ENCODE measurements at places on chromosomes 3 and 15. TPM values are rescaled to one million over a fixed set of nuclear protein-coding genes. Genes with fewer than 3 reads are reported as not detected.

The GABRA5 gene
- total RNA-seq, result 4.9 TPM

The MRAS gene
- total RNA-seq, result 10.9 TPM

The MESP1 gene
- not detected for total RNA-seq

The CMTM7 gene
- total RNA-seq, result 23.9 TPM

The VILL gene
- total RNA-seq, result 3.8 TPM

The FBN1 gene
- 4.9 TPM for total RNA-seq

- DNase-seq, result no peak
Observed at GRCh38 chr3:123287962-123288302, 86.2 kb downstream of the SEC22A start.

DNA sequence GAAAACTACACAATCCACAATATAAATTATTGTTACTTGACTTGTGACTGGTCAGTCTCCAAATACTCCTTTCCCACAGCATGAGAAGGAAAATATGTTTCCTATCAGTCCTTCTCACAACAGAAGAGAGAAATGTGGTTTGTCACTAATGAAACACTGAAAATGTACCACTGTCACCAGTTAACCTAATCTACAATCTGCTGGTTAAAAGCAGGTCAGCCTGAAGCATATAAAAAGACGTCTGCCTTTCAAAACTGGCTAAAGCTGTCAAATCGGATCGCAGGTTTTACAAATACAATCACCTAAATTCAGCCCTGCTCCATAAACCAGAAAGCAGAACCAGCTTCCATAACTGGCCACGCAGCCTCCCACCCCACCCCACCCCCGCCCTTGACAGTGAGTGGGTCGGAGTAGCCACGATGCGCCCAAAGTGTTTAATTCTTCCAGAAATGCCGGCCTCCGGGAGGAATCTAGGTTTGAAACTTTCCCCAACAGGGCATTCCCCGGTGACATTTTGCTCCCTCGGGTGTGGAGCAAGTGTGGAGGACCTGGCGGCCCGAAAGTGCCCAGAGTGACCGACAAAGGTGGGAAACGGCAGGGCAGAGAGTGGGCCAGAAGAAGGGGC lies 682 bp downstream of the ETFA start:
- no peak for DNase-seq

- no peak for DNase-seq
Observed at GRCh38 chr3:64152086-64152485, 73.2 kb downstream of the PRICKLE2 start.

DNA sequence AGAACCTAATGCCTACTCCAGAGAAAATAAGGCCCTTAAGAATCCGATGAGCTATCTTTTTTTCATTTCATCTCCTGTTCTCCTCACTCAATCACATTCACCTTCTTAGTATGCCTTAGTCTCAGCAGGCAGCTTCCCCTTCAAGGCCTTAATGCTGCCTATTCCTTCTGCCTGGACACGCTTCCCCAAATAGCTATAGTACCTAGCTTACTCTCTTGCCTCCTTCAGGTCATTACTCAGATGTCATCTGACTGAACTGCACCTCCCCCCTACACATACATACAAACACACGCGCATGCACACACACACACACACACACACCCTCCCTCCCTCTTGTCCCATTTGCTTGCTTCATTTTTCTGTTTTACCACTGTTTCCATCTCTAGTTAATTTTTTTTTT lies 191.5 kb upstream of the MLF1 start:
- no peak for DNase-seq

- DNase-seq, result no peak
Observed at GRCh38 chr15:52103217-52104207, 9.1 kb downstream of the BCL2L10 start.

DNA sequence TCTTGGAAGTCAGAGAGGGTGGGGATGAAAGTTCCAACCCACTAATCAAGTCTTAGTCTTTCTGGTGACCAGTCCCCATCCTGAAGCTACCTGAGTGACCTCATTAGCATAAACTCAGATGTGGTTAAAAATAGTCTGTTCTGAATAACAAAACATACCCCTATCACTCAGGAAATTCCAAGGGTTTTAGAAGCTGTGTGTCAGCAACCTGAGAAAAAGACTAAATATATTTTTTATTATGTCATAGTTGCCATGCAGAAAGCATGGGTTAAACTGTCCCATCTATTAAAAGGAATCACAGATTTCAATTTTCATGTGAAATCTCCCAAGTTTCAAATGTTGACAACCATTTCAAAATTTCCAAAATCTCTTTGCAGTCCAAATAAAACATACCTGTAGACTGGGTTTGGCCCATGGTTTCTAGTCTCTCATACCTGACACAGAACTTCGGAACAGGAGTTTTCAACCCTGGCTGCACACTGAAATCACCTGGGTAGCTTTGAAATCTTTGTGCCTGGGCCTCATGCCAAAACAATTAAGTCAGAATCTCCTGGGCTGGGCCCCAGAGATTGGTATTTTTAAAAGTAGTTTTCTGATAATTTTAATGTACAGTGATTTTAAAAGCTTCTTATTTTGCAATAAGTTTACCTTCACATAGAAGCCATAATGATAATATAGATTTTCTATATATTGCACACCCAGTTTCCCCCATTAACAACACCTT lies 476.3 kb downstream of the RBMS3 start:
- DNase-seq, result no peak

DNA sequence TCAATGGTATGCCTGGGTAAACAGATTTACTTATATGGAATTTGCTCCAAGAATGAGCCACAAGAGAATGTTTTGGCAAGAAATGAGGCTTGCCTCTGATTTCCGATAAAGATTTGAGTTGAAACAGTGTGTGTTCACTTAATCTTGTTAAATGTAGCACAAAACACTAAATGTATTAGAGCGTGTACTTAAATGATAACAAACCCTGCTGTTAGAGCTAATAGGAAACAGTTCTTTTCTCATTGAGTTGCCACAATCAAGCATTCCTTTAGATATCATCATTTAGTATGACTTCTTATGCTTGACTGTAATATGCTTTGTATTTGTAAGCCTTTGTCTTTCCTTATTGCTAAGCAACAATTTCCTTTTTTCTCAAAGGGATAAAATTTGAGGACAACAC lies 353.6 kb upstream of the ZNF717 start:
- DNase-seq, result no peak

- no peak for DNase-seq
Observed at GRCh38 chr3:65772758-65773157, 266.0 kb downstream of the MAGI1 start.

GRCh38 chr15:28191832-28192231 lies 92.7 kb upstream of the OCA2 start:
- DNase-seq, result peak; percentile 49

GRCh38 chr3:137024348-137024747 lies 66.6 kb downstream of the IL20RB start:
- DNase-seq, result no peak

DNA sequence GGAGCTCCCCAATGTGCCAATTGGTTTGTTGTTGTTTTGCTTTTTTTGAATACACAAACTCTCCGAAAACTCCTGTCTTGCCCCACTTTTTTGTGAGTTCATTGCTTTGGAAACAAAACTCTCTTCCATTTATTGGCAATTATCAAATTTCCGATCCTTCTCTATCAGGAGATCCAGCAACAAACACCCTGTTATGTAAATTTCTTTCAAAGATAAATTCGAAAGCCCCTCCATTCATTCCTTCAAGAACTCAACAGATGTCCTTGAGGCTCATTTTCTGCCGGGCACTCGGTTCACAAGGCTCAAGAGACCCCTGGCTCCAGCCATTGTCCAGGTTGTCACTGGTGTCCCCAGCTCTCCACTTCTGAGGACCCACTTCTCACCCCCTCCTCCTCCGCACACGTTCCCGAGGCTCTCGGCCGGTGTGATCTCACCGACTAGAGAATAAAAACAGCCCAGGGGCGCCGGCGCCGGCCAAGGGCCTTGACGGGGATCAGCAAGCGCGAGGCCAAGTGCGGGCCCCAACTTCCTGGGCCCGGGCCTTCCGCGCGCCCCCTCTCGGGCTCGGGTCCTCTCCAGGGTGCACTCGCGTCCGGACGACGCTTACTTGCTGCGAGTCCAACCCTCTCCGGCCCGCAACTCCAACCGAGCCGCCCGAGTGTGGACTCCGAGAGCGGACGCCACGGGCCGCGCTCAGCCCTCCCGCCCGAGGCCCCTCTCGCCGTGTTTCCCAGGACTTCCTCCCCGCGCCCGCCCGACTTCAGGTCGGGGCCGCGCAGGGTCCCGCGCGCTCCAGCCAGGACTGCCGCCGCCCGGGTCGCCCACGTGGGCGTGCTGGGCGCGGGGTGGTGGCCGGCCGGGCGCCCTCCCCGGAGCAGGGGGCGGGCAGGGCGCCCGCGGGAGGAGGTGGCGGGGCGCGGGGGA lies 533 bp upstream of the SMAD3 start:
- peak; percentile 68 for DNase-seq

GRCh38 chr3:39052583-39052982 lies 767 bp downstream of the WDR48 start:
- no peak for DNase-seq

DNA sequence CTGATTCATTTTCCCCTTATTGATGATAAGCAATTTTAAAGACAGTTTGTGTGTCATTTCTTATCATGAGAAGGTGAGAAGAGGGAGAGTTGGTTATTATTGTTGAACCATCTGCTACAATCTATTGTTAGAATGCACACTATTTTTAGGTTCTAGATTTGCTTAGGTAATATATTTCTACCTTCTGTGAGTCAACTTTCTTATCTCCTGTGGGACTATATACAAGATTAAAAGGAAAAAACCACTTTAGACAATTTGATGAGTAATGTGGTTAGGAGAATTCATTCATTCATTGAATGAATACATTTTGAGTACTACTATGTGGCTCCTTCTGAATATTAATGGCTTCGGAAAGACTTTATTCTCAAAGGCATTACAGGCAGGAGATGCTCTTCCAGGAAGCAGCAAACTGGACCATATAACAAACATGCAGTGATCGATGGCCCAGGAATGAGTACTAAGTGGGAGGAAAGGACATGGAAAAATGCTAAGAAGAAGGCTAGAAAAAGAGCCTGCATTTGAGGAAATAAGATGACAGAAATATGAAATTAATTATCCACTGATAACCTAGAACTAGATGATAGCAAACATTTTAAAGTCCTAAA lies 22.4 kb downstream of the SPTSSB start:
- DNase-seq, result no peak

DNA sequence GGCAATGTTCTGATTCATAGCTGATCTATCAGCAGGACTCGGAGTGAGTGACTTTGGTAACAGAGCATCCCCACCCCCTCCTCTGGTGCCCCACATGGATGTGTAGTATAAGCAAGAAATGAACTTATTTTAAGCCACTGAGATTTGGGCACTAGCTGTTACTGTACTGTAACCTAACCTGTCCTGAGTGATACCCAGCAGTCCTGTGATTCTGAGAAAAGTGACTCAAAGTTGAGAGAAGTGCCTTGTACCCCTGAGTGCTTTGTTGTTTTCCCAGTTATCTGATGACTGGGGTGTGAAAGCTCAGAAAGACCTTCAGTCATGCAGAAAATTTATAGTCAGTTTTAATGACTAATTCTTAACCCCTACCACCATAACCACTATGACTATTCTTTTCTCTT lies 439.9 kb upstream of the RBMS3 start:
- no peak for DNase-seq

DNA sequence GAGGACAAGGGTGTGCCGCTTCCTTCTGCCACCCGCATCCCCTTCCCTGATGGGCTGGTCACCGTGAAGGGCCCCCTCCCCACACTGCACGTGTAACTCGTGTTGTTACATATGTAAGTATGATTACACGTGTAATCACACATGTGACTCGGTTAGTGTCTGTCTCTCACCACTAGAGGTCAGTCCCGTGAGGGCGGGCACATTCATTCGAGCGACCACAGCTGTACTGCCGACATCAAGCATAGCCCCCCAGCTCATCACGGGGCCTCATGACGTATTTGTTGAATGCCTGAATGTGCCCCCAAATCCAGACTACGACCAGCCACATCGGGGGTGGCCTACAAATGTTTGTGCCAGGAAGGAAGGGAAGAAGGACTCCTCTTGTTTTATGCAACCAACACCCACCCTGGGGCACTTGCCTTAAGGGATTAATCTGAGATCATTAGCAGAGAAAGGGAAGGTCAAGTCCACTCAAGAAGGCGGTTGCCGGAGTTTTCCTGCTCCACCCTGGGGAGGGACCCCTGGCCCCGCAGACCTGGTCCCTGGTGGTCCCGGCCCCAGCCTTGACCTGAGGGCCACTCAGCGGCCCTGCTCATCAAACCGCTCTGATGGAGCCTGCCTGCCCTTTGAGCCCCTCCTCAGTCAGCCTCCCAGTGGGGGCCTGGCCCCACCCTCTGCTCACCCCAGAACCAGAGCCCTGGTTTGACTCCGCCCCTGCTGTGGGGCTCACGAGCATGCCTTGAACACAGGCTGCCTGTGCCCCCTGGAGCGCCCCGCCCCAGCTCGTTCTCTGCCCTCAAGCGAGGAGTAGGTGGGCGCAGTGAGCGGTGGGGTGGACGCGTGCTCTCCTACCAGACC lies 52.8 kb downstream of the RGMA start:
- peak; percentile 26 for DNase-seq

- no peak for DNase-seq
Observed at GRCh38 chr15:29470794-29471193, 201.2 kb upstream of the NSMCE3 start.

GRCh38 chr3:2558796-2559195 lies 460.1 kb downstream of the CNTN4 start:
- DNase-seq, result no peak

DNA sequence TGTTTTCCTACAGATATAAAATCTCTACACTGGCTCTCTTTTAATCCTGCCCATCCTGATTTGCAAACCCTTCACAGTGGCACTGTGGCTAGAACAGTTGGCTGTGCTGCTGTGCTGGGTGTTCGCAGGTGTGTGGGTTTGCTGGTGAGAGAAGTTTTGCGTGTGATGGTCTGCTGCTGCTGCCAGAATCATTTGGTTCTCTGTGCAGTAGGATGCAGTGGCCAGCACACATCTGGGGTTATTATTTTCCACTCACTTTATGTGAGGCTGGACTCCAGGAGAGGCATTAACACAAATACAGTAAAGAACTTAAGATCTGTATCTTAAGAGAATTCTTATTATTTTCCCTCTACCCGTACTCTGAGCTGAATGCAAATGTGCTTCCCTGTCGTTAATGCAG lies 16.0 kb upstream of the PSMD6 start:
- DNase-seq, result no peak

DNA sequence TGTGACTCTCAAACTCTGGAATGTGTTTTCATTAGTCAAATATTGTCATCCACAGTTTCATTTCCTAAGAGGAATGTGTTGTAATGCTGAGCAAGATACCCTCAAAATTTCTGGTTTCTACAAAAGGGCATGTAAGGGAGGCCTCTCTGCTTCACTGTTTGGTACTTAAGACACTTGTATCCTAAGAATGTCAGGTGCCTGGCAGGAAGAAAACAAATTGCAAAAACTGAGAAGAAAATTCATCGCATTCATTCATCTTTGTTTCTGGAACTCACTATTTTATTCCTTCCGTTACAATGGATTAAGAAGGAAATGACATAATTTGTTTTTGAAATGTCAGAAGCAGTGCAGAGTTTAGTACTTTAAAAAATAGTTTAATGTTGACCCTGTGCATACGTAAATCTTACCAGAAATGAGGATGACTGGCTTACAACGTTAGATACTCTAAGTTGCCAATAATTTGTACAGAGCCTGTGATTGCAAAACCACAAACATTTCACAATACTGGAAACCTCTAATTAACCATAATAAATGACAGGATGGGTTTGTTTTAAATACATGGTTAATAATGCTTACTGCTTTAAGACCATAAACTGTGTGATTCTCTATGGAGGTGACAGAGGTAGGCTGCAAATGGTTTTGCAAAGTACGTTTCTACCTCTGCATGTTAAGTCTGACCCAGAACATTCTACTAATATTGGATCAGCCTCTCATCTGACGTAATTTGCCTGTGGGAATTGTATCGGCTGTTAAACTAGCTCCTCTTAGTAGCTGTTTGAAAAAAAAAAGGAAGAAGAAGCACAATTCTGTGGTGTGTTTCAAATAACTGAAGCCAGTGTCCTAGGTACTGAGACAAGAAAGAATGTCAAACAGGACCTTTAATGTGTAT lies 477.8 kb downstream of the RBMS3 start:
- DNase-seq, result no peak

Data from H9 (cell line).